ENCODE measurements at places on chromosomes 6 and 20.
A peak's percentile ranks its signal among the peaks of the same experiment; 100 is the strongest.

DNA sequence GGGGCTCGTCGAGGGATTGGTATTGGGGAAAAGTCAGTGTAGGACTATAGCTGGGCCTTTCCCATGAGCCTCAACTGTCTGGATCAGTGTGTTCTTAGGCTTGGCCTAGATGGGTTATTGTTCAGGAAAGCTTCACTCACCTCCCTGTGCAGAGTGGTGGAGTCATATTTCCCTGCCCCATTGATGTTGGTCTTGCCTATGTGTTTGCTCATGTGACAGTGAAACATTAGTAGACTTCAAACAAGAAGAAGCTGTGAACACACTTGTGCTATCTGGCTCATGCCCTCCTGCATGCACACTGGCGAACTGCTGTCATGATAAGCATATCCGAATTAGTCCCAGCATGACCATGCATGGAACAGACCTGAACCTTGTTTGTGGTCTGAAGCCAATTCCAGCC lies 171.1 kb downstream of the DHX35 start:
- DNase-seq = no peak

GRCh38 chr6:133854364-133855275 lies 34.3 kb upstream of the TCF21 start:
- peak; percentile 67 for DNase-seq

DNA sequence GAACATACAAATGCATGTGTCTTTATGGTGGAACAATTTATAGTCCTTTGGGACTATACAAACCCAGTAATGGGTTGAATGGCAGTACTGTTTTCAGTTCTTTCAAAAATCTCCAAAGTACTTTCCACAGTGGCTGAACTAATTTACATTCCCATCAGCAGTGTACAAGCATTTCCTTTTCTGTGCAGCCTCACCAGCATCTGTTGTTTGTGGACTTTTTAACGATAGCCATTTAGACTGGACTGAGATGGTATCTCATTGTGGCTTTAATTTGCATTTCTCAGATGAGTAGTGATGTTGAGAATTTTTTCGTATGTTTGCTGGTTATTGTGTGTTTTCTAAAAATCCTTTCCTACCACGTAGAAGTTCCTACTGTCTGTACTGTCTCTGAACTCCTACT lies 327.2 kb upstream of the ZFP64 start:
- no peak for DNase-seq

DNA sequence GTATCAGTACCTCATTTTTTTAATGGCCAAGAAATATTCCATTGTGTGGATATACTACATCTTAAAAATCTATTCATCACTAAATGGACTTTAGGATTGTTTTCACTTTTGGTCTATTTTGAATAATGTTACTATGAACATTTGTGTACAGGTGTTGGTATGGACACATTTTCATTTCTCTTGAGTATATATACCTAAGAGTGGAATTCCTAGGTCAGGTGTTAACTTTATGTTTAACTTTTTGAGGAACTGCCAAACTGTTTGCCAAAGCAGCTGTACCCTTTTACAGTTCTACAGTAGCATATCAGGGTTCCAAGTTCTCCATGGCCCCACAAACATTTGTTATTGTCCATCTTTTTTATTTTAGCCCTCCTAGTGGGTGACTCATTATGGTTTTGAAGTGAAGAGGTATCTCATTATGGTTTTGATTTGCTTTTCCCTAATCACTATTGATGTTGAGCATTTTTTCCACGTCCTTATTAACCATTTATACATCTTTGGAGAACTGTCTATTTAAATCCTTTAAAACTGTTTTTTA lies 28.2 kb downstream of the DSTN start:
- no peak for DNase-seq

GRCh38 chr20:25723975-25724374 lies 27.3 kb upstream of the ZNF337 start:
- no peak for DNase-seq

DNA sequence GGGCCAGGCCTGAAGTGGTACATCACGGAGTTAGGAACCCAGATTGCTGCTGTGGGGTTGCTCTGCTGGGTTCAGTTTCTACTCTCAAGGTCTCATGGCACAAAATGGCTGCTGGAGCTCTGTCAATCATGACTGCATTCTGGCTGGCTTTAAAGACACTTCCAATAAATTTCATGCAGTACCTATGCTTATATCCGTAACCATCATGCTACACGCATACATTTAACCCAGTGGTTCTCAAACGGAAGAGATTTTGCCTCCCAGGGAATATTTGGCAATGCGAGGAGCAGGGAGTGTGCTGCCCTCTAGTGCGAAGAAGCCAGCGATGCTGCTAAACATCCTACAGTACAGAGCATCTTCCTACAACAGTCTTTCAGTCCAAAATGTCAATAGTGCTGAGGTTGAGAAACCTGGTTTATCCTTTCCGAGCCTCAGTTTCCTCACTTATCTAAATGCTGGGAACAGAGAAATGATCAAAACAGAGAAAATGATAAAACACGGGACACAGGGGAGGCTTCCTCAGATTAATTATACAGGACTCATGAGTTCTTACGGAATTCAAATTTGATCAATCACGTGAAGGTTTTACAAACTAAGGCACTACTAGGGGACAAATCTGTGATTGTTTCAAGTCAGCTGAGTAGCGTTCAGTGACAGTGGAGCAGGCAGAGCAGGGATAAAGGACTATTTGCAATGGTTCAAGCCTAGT lies 9.6 kb upstream of the SLC2A10 start:
- DNase-seq = no peak

GRCh38 chr20:12874933-12875332 lies 133.8 kb upstream of the SPTLC3 start:
- no peak for DNase-seq

DNA sequence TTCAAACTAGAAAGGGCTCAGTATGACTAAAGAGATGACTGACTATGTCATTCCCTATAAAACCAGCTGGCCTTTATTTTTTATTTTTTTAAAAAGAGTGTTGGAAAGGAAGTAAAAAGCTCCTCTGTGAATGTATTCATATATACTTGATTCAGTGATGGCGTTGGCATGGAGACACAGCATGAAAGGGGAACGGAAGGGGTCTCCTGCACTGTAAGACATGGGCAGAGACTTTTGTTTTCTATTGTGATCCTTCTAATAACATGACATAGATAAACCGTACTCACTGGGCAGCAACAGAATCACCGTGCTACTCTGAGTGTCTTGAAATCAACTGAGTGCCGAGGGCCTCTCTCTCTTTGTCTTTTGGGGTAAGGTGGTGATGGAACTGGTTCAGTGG lies 228.1 kb upstream of the RIN2 start:
- no peak for DNase-seq

DNA sequence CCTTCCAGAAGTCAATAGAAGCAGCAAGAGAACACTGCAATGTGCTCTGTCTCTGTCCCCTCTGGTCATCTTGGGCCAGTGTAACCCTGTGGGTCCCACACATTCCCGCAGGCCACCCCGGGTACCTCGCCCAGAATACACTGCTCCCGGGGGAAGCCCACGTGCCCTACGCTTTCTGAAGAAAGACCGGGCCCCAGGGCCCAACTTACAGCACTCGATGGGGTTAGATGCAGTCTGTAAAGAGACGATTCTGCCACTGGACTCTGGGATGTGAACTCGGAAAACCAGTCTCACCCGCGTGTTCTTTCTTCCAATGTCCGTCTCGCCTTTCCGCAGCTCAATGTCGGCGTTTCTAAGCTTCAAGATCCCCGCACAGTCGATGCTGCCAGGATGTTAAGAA lies 68.7 kb downstream of the NFATC2 start:
- no peak for DNase-seq

DNA sequence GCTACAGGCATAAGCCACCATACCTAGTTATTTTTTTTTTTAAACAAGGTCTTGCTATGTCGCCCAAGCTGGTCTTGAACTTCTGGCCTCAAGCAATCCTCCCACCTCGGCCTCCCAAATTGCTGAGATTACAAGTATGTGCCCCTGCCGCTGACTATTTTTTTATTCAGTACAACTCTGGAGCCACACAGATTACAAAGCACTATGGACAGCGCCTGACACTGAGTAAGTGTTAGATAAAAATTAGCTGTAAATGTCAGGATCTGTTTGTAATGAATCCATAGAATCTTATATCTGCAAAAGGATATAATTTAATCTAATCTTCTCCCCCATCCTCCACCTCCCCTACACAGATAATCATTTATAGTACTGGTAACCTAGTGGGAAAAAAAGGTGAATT lies 15.3 kb upstream of the COL12A1 start:
- no peak for DNase-seq

DNA sequence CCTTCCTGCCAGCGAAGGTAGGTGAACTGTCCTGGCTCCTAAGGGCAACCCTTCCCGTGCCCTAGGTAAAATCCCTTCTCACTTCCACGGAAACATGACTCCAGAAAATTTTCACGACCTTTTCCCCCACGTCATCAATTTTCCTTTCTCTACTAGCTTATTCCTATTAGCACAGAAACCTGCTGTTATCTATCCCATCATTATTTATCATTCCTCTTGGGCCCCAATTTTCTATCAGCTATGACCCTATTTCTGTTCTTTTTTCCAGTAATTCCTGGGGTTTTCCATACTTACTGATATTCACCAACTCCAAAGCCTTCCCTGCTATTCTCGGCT lies 23.8 kb upstream of the GCM1 start:
- DNase-seq = no peak

- DNase-seq = peak; percentile 35
These were observed 58.2 kb upstream of the NKX2-2 start for GRCh38 chr20:21571841-21572690.
